Kasumi-1 (cell line): ENCODE measurements at places on chromosomes 5 and 9.

GRCh38 chr9:136160381-136160841 lies 41.7 kb upstream of the TMEM250 start:
- no peak for DNase-seq

GRCh38 chr9:134379831-134380365 lies 53.6 kb downstream of the RXRA start:
- DNase-seq, result no peak

DNA sequence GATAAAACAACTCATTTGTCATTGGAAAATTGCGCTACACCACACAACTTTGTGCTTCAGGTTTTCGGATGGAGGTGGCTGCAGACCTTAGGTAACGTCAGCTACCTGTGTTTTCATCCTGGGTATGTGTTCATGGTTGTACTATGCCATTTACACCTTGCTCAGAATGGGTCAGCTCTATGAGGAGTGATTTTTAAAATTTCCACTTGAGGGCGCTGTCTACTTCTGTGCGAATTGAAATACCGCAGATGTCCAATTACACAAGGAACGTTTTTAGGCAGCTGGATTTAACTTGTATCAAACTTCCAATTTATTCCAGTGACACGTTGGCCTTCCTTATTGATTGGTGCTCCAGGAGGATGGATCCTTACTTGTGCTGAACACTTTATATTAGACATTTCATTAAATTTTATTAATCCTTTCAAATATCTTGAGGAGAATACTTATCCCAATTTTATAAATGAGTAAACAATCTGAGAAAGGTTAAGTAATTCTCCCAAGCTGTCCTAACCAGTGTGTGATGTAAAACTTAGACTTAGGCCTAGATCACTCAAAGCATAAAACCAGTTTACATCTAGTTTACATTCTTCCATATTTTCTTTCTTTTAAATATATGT lies 23.4 kb downstream of the DMRTA1 start:
- DNase-seq, result peak; percentile 30

- no peak for DNase-seq
These were observed 68.1 kb upstream of the ERBIN start for GRCh38 chr5:65858316-65858715.

DNA sequence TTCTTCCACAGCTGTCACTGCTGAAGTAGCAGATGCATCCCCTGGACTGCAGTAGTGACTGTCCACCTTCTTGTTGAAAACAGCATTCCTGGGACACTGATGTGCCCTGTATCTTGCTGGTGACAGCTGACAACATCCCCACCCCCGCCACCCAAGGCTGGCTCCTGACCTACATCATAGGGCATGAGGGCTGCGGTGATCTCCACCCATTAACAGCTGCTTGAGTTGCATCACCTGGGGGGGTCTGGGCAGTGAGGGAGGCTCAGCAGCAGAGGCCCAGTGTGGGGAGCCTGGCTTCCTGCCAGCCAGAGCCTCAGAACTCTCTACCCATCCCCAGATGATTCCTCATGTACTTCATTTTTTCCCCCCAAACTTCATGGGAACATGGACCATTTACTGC lies 4.1 kb downstream of the PRUNE2 start:
- DNase-seq, result no peak

DNA sequence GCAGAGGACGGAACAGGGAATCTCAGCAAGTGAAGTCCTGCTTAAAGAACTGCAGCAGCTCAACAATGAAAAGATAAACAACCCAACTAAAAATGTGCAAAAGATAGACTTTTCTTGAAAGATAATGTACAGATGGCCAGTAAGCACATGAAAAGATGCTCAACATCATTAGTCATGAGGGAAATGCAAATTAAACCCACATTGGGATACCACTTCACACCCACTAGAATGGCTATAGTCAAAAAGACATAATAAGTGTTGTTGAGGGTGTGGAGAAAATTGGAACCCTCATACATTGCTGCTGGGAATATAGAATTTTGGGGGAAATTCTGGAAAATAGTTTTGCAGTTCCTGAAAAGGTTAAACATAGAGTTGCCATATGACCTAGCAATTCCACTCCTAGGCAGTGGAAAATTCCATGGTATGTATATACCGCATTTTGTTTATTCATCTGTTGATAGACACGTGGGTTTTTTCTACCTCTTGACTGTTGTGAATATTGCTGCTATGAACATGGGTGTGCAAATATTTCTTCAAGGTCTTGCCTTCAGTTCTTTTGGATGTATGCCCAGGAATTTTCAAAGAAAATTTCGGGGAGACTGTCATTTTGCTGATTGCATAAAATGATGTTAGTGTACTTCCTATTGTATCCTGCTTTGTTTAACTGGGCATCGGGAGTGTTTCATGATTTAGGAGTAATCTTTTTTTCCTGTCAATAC lies 7.2 kb downstream of the CNOT8 start:
- no peak for DNase-seq

DNA sequence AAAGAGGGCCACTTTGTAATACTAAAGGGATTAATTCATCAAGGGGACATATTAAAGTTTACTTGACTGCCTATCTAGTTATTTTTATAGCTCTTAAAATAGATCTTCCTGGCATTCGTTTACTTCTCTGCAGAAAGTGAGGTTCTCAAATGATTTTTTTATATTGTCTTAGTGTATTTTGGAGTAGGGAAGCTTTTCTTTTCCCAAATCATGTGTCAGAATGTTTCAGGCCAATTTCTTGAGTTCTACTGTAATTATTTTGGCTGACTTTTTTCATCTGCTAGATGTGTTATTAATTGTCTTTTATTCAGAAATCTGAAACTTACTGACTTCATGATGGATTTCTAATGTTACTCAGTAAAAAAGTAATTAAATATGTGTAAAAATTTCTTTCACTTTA lies 60.2 kb upstream of the FBXL7 start:
- no peak for DNase-seq

DNA sequence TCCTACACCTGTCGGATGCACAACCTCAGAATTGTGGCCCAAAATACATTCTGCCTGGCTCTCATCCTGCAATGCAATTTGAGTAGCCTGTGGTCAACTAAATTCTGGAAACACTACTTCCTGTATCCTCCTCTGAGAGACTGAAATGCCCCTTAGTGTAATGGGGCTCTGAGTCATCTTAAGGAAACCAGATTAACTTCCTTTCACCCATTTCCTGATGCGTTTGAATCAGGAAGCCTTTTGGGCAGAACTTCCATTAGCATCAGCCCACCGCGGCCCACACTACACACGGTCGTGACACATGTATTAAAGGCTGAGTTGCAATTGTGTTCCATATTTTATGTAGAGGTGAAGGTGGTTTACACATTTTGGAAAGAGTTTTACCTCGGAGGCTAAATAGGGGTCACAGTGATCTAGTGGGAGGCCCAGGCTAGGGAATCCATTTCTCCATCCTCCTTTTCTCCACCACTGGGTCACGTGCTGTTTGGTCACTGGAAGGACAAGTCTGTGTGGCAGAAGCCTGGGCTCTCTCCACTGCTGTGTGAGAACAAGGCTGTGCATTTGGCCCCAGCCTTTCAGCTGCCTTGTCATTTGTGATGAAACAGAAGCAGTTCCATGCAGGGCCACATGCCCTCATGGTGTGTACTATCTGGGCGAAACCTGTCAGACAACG lies 55.9 kb downstream of the DAP start:
- DNase-seq, result peak; percentile 88

DNA sequence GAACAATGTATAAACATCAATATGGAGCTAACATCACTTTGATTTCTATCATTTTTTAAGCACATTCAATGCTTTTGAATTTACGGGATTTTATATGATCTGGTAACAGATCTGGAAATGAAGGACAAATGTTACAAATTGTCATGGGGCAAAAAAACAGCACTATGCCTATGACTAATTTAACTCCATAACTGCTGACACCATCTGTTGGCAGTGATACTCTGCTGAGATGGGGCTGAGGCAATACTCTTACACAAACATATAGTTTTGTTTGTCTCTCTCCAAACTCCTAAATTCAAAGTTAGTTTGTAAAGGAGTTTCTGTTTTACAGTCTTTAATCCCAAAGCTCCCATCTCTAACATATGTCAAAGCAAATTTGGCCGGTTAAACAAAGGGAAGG lies 132.5 kb upstream of the FER start:
- no peak for DNase-seq
